ENCODE measurements at places on chromosomes 5 and 9. TPM values are rescaled to one million over a fixed set of nuclear protein-coding genes. Genes with fewer than 3 reads are reported as not detected.
A peak's percentile ranks its signal among the peaks of the same experiment; 100 is the strongest.

Gene CMBL
- polyA plus RNA-seq: 61.0 TPM

- DNase-seq: peak; percentile 66
Observed at GRCh38 chr9:90801241-90801972, at the start of gene SYK. SYK (plus strand) TSS chr9:90801819; CDS start chr9:90843899, 42,080 bp downstream.

DNA sequence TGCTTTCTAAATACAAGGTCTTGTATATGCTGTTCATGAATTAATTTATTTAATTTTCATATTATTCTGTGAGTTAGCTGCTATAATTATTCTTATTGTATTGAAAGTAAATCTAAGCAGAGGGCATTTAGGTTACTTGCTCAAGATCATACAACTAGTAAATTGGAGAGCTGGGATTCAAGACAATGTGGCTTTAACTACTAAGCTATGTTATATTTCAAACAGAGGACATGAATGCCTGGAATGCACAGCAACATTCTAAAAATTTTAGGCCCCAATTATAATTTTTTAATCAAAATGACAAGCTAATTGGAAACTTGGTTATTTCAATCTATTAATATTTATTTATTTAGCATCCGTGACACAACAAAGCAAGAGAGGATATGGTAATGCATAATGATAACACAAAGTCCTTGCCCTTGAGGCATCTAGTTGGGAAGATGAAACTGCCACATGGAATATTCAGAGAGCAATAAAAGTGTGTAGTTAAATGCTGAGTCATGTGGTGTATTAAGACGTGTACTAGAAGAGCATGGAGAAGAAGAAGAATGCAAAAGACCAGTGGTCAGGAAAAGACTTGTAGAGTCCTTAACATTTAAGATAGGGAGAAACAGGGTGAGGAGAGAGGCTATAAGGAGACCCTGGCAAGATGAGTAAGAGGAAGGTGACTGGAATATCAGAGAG lies 24.4 kb downstream of the CTXN3 start:
- DNase-seq: no peak

DNA sequence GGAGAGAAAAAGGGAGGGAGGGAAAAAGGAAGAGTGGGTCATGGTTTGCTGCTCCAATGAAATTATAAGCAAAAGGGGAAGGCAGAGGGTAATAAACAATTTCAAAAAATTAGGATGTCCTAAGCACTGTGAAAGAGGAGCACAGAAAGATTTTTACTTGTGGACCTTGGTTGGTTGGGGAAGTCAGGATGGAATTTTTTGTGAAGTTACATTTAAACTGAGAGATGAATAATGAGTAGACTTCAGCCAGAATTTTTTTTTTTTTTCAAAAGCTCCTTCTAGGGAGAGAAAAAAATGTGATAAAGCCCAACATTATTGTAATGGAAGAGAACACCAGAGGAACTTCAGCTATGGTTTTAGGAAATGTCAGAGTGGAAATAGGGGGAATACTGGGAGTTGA lies 515.9 kb upstream of the PAPPA start:
- no peak for DNase-seq

- DNase-seq: no peak
Observed at GRCh38 chr5:131366428-131366827, 102.6 kb downstream of the CDC42SE2 start.

DNA sequence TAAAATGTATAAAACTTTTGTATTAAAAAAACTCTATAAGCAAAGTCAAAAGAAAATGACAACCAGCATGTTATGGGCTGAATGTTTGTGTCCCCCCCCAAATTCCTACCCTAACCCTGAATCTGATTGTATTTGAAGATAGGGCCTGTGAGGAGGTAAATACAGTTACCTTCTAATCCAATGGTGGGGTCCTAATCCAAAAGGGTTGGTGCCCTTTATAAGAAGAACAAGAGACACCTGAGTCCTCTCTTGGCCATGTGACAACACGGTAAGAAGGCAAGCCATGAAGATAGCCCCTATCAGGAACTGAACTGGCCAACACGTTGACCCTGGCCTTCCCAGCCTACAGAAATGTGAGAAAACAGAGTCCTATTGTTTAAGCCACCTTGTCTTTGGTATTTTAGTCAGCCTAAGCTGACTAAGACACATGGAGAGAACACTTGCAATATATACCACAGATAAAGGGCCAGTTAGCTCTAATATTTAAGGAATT lies 49.7 kb upstream of the AKNA start:
- no peak for DNase-seq
